ENCODE measurements at places on chromosomes 3 and 15.

DNA sequence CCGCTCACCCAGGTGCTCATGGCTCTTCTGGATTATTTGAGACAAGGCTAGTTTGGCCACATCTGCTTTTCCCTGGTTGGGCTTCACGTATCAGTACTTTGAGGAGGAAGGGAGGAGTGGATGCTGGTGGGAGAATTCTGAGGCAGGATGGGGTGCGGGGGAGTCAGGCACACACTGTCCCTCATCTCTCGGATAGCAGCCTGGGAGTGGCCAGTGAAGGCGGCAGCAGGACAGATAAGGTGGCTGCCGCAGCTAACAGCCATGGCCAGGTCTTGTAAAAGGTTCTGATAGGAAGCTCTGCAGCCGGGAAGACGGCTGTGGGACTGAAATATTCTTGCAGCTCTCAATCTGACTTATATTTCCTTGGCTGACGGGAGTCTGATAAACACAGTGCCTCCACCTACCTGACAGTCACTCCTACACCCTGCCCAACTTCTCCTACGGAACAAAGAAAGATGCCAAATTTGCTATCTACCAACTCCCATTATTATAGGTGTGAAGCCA lies 87.3 kb downstream of the MESD start:
- no peak for DNase-seq

- DNase-seq, result peak; percentile 15
Observed at GRCh38 chr15:62558640-62559380, 393.7 kb upstream of the C2CD4B start.

- DNase-seq, result no peak
Observed at GRCh38 chr3:75176937-75177336, 487.2 kb upstream of the FRG2C start.

- no peak for DNase-seq
Observed at GRCh38 chr15:65032801-65033537, 3.5 kb upstream of the MTFMT start.

- DNase-seq, result no peak
Observed at GRCh38 chr3:107599772-107600145, 77.0 kb downstream of the BBX start.

GRCh38 chr3:80734920-80735319 lies 967.1 kb upstream of the ROBO1 start:
- DNase-seq, result no peak

- no peak for DNase-seq
Observed at GRCh38 chr3:143888846-143889245, 40.6 kb upstream of the SLC9A9 start.

DNA sequence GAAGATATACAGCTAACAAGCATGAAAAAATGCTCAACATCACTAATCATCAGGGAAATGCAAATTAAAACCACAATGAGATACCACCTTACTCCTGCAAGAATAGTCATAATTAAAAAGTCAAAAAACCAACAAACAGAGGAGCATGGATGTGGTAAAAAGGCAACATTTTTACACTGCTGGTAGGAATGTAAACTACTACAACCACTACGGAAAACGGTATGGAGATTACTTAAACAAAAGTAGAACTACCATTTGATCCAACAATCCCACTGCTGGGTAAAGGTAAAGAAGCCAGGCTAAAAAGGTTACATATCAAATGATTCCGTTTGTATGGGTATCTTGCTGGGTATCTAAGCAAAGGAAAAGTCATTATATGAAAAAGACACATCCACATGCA lies 53.8 kb downstream of the STAG1 start:
- no peak for DNase-seq

DNA sequence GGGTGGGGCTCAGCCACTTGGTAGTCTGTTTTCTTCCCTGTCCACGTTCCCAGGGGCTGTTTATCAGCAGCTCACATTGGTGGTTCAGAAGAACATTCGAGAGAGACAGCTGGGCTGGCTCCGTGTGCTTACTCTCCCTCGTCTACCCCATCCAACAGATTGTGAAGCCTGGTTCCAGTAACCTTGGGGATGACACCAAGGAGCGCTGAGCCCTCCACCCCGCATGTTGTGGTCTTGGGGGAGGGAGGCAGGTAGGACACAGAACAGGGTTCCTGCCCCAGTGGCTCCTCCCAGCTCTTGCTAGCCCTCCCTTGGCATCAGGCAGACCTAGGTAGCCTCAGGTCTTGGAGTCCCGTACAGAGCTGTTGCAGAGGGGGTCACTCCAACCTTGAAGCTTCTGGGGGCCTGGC lies 33.1 kb downstream of the KLF13 start:
- DNase-seq, result no peak

GRCh38 chr15:73573572-73573971 lies 59.6 kb downstream of the NPTN start:
- no peak for DNase-seq

GRCh38 chr3:72571638-72572114 lies 276.6 kb downstream of the SHQ1 start:
- no peak for DNase-seq

DNA sequence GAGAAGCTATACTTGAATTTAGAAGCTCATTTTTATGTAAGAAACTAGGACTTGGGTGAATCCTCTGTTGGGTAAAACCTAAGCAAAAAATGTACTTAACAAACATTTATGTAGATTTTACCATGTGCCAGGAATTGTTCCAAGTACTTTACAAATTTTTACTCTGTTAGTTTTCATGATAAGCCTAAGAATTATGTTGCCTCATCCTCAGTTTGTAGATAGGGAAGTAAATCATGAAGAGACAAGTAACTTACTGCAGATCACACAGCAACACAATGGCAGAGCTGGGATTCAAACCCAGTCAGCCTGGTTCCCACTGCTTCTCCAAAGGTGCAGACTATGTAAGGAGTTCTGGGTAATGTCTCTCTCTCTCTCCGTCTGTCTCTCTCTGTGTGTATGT lies 169.9 kb downstream of the DIPK2A start:
- no peak for DNase-seq

- no peak for DNase-seq
Observed at GRCh38 chr15:70198441-70199123, 100.9 kb upstream of the TLE3 start.

DNA sequence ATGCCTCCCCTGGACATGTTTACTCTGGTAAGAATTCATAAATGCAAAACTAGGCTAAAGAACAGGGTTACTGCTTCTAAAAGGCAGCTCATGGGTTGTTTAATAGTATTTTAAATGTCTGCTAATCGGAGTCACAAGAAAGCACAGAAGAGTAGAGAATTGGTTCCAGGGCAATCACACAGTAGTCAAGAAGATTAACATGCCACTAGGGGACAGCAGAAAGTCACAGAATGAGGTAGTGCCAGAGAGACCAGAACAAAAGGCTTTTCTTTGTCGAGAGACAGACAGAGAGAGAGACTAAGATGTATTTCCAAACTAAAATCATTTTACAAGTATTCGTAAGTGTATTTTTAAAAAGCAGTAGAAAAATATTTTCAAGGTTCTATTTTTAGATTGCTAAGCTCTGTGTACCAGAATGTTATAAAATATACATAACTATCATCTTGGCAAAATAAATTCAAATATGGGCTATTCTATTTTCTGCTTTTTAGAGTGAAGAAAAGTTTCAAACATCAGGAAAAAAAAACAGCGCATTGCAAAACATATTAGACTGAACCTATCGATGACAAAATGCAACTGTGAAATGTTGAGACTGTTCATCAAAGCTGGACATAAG lies 78.3 kb upstream of the CDIN1 start:
- peak; percentile 0 for DNase-seq

GRCh38 chr3:54963641-54964040 lies 35.8 kb upstream of the LRTM1 start:
- DNase-seq, result no peak

GRCh38 chr3:146975476-146975875 lies 370.3 kb upstream of the PLSCR5 start:
- DNase-seq, result no peak

DNA sequence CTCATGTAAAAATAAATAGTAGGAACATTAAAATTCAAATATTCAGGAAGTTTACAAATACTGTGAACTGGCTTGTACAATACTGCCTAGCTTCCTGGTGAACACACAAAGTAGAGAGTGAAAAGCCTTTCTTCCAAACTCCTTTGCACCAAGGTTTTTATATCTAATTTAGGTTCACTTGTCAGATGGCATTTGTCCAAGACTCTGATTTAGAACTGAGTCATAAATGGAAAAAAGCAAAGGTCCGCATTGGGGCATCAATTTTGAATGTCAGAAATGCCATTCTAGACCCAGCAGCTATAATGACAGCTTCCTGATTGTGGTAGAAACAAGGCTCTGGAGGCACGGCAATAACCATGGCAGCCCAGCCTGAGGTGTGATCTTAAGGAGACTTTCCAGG lies 160.7 kb downstream of the PDE8A start:
- DNase-seq, result no peak

GRCh38 chr3:103786296-103786695 lies 1351.5 kb downstream of the ZPLD1 start:
- no peak for DNase-seq

DNA sequence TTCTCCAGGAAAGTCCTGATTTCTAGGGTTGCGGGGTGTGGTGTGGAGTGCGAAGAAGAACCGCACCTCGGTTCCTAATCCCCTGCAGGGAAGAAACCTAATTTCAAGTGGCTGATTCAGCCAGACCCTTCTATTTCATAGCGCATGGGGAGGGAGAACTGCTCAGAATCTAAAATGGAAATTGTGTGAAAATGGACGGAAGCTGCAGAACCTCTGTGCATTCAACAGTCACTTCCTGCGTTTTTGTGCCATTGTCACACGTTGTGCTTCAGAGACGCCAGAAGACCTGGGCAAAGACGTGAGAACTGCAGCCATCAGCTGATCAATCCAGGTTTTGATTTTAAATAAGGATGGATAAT lies 1.2 kb downstream of the SIDT1 start:
- peak; percentile 24 for DNase-seq

- no peak for DNase-seq
Observed at GRCh38 chr3:137988982-137989381, 21.0 kb upstream of the CLDN18 start.

DNA sequence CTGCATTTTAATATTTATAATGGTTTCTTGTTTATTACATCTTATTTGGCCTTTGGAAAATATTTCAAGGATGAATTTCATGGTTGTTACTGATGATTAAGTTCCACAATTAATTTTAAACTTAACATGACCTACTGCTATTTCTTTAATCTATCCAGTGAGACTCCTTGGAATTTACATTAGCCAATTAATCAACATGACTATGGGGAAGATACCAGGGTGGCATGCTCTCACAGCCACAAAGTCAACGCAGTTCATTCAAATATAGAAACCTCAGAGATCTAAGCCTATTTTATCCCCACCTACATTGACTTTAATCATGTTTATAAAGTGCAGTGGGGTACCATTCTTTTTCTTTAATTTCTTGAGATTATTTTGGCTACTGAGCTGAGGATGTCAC lies 43.6 kb upstream of the PDZRN3 start:
- DNase-seq, result no peak

GRCh38 chr3:62669161-62669560 lies 206.1 kb downstream of the CADPS start:
- no peak for DNase-seq

- DNase-seq, result no peak
Observed at GRCh38 chr3:196596355-196596754, 27.9 kb downstream of the FBXO45 start.

Data from DMS79 (cell line).